ENCODE measurements at places on chromosomes 3 and 15.

- DNase-seq, result no peak
Observed at GRCh38 chr15:83973816-83974215, 261.8 kb upstream of the GOLGA6L4 start.

- no peak for DNase-seq
Observed at GRCh38 chr3:56048331-56048730, 419.9 kb downstream of the ERC2 start.

DNA sequence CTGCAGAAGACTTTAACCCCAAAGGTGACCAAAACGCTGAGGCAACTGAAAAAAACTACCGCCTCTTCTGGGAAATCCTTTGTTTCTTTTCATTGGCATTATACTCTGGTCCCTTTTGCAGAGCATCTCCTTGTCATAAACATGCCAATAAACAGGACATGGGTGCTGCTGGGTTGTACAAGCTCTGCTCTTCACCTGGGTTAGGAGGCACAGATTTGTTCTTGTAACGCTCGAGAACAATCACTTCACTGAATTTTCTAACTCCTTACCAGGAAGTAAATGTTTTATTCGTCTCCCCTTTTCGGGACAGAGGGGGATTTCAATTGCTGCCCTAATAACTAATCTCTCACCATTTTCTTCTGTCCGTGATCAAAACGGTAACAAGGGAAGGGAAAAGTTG is 1.3 kb downstream of the PLCH1 start:
- DNase-seq, result no peak

- no peak for DNase-seq
Observed at GRCh38 chr3:153285194-153285641, 123.2 kb downstream of the RAP2B start.

DNA sequence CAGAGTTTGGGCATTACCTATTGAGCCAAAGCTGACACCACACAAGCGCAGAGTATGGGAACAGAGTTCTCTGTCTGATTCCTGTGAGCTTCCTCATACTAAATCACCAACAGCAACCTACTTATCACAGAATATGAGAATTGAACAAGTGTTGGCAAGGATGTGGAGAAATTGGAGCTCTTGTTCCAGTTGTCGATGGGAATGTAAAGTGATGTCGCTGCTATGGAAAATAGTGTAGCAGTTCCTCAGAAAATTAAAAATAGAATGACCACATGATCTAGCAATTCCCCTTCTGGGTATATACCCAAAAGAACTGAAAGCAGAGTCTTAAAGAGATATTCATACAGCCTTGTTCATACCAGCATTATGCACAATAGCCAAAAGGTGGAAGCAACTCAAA is 33.4 kb downstream of the CD86 start:
- DNase-seq, result no peak

DNA sequence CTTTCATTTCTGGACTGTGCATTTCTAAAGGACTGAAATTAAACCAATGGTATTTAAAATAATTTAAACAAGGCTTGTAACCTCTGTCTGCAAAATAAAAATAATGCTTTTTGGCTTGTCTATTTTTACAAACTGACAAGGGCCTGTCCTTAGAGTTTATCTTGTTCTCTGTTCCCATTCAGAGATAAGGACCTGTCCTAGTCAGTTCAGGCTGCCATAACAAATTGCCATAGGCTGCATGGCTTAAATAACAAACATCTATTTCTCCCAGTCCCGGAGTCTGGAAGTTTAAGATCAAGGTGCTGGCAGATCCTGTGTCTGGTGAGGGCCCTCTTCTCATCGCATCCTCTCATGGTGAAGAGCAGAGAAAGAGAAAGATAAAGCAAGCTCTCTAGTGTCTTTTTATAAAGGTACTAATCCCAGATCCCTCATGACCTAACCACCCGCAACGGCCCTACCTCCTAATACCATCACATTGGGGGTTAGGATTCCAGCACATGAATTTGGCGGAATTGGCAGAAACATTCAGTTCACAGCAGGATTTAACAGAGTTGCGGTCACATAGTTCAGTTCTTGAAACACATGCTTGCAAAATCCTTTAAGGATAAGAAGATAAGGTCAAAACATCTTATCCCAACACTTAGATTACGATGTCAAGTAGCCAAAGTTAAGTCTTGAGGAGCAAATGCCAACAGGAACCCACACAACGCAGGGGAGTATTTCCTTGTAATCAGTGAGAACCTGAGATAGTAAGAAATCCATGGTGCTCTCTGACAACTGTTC is 17.8 kb downstream of the KBTBD8 start:
- DNase-seq, result no peak

GRCh38 chr15:68517285-68517761 is 61.5 kb upstream of the CORO2B start:
- no peak for DNase-seq

- DNase-seq, result no peak
Observed at GRCh38 chr15:79644091-79644490, 212.0 kb downstream of the MINAR1 start.

DNA sequence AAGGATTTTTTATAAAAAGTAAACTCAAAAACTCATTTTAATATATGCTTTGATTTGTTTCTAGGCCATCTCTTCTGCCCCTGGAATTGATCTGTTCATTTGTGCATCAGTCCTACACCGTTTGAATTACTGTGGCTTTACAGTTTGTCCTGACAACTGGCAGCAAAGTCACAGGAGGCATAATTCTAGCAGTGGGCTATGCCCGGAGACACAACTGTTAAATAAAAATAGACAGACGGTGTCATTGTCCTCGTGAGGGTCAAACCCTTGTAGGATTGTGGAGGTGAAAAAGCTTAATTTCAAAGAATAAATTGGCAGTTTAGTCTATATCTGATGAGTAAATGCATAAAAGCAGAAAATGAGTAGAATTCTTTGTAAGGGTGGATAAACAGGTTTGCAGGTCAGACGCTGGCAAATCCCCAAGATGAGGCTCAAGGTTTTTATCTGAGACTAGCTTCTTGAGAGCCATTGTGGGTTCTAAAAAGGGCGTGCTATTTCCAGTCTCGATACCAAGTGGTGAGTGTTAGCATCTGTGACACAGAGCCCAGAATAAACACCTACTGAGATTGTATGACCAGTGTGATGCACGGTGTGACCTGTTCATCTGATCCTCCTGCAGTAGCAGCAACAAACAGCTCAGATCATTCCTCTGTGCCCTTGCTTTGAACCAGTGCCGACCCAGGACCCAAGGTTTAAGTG is 51.5 kb upstream of the SLCO3A1 start:
- no peak for DNase-seq

DNA sequence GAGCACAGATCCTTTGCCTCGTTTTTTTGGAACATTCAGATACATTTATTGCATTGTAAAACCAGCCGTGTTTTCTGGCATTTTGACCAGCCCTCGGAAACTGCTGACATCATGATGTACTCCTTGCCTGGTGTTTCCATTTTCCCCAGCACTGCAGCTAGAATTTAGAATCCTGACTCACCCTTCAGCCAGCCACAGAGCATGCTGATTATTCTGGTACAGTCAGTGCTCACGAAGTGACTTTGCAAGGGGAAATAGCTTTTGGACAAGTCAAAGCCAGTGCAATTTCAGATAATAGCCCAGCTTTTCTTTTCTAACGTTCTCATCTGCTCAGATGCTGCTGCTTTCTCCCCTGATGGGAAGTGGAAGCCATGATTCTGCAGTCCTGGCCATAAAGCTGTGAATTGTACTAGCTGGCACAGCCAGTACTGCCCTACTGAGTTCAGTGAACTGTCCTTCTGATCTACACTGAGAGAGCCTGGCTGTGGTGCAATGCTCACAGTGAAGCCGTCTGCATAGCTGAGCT is 12.1 kb upstream of the CNBP start:
- DNase-seq, result no peak

- no peak for DNase-seq
Observed at GRCh38 chr15:99123713-99124451, 19.0 kb downstream of the SYNM start.

GRCh38 chr3:190399677-190400076 is 11.7 kb downstream of the CLDN16 start:
- DNase-seq, result no peak

- DNase-seq, result no peak
Observed at GRCh38 chr3:144363856-144364255, 392.2 kb downstream of the DIPK2A start.

- no peak for DNase-seq
Observed at GRCh38 chr15:77454265-77454664, 33.6 kb downstream of the HMG20A start.

GRCh38 chr15:40263024-40263754 is 19.7 kb downstream of the ANKRD63 start:
- no peak for DNase-seq

GRCh38 chr15:90868261-90868689 is at the start of gene FURIN:
TSS of gene FURIN (plus strand) at chr15:90868588. CDS start at chr15:90875741, 7,153 bp downstream.
- no peak for DNase-seq

DNA sequence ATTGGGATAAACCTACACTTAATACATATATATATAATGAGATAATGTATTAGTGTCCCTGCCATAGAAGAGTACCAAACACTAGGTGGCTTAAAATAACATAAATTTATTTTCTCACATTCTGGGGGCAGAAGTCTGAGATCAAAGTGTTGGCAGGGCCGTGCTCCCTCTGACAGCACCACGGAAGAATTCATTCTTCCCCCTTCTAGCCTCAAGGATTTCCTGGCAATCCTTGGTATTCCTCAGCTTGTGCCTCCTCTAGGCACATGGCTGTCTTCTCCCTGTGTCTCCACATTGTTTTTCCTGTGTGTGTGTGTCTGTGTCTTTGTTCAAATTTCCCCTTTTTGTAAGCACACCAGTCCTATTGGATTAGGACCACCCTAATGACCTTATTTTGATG is 115.2 kb upstream of the AGBL1 start:
- DNase-seq, result no peak

DNA sequence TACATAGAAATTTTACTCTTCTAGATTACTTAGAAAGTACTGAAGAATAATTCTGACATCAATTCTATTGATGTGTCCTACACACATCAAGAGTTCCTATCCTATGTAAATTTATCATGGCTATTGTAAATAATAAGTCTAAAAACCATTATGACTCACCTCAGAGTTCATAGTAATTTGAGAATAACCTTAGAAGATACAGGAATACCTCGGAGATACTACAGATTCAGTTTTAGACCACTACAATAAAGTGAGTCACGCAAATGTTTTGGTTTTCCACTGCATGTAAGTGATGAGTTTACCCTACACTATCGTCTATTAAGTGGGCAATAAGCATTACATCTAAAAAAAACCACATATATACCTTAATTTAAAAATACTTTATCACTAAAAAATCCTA is 74.8 kb downstream of the NR1I2 start:
- no peak for DNase-seq

- DNase-seq, result no peak
Observed at GRCh38 chr3:178772746-178773145, 236.5 kb downstream of the KCNMB2 start.

DNA sequence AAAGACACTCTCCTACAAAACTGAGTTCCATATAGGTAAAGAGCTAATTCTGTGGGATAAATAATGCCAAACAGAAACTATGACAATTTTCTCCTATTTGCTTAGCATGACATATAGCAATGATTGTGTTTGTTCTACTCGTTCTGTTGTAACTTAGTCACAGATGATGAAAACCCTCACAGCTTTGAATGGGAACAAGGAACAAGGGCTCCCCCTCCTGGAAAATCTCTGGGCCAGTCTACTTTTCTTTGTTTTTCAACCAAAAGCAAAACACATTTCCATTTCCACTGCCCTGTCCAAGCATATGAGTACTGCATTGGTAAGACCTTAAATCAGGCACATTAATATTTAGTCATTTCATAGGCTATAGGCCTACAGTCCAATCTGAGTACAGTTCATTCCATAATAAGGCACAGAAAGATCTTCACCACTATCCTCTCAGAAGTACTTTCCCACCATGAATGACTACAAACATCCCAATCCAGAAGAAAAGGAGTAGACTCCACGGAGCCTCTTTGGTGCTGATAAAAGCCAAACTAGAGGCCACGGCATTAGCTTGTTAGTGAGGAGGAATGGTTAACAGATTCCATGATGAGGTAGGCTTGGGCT is 67.1 kb downstream of the ATP8B4 start:
- DNase-seq, result no peak

GRCh38 chr3:57974796-57975388 is 33.3 kb upstream of the FLNB start:
- no peak for DNase-seq

- no peak for DNase-seq
Observed at GRCh38 chr3:126870608-126871210, 112.2 kb upstream of the PLXNA1 start.

GRCh38 chr15:78085928-78086327 is 6.4 kb upstream of the SH2D7 start:
- no peak for DNase-seq

DNA sequence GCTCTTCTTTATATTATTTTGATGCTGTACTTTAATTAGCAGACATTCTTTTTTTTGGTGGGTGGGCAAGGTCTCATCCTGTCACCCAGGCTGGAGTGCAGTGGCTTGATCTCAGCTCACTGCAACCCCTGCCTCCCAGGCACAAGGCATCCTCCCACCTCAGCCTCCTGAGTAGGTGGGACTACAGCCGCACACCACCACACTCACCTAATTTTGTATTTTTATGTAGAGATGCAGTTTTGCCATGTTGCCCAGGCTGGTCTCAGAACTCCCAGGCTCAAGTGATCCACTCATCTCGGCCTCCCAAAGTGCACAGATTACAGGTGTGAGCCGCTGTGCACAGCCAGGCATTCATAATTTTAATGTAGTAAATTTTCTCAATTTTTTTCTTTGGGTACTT is 608.1 kb downstream of the ZNF385D start:
- no peak for DNase-seq

DNA sequence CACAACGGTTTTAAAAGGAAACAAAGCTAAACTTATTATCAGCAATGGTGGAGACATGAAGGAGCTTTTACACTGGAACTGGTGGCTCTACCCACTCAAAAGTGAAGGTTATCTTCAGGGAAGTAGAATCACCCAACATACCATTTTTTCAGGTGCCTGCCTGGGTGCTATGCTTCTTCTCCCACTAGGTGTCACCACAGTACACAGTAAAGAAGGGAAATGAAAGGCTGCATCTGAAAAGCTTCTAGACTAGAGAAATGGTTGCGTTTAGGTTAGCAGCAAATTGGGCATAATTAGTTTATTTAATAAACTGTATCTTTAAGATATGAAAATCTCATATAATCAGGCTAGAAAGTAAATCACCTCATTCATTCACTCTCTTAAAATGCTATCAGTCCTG is 47.0 kb upstream of the SELENOK start:
- no peak for DNase-seq

GRCh38 chr3:132348531-132348930 is 31.3 kb downstream of the ACP3 start:
- DNase-seq, result no peak

- DNase-seq, result no peak
Observed at GRCh38 chr3:29141197-29141917, 139.5 kb upstream of the RBMS3 start.

GRCh38 chr15:36673987-36674386 is 94.6 kb downstream of the CDIN1 start:
- DNase-seq, result no peak

Data from activated naive CD8-positive, alpha-beta T cell treated with anti-CD3 and anti-CD28 coated beads, Interleukin-2, amount 10 ng/mL, durations not matched to agents 7 days and 5 days (primary cell).